ENCODE measurements at places on chromosomes 1 and 21. TPM values are rescaled to one million over a fixed set of nuclear protein-coding genes. Genes with fewer than 3 reads are reported as not detected.

Gene LRRC7
- total RNA-seq: not detected

Gene WNT4
- total RNA-seq: not detected

Gene FCRL5
- total RNA-seq: 2.8 TPM

Gene RORC
- 1.6 TPM for total RNA-seq

Gene LCE1D
- total RNA-seq: not detected

Gene C1QTNF12
- total RNA-seq: 3.0 TPM

Gene PKP1
- total RNA-seq: 0.58 TPM

Gene CLCA4
- not detected for total RNA-seq

Gene KCNE2
- total RNA-seq: 0.28 TPM

Gene PALMD
- total RNA-seq: not detected

Gene PRDM16
- 0.66 TPM for total RNA-seq

Gene MROH7
- total RNA-seq: not detected

Gene ATXN7L2
- 9.4 TPM for total RNA-seq

All from GM23338 (cell line).